ENCODE measurements at places on chromosomes 1 and 21. TPM values are rescaled to one million over a fixed set of nuclear protein-coding genes. Genes with fewer than 3 reads are reported as not detected.

The PRRC2C gene
- polyA plus RNA-seq, result 26.9 TPM

The SPATA46 gene
- polyA plus RNA-seq, result not detected

The CIART gene
- 1.8 TPM for polyA plus RNA-seq

The C1orf53 gene
- 6.7 TPM for polyA plus RNA-seq

The KLF17 gene
- not detected for polyA plus RNA-seq

The HRNR gene
- polyA plus RNA-seq, result not detected

The FCRL5 gene
- polyA plus RNA-seq, result 0.24 TPM

The PTGS2 gene
- 30.0 TPM for polyA plus RNA-seq

The SPATA21 gene
- polyA plus RNA-seq, result 0.11 TPM

The MTFR1L gene
- 28.7 TPM for polyA plus RNA-seq

The PARP1 gene
- 43.8 TPM for polyA plus RNA-seq

The VWA5B1 gene
- polyA plus RNA-seq, result 0.07 TPM

The NCF2 gene
- 30.8 TPM for polyA plus RNA-seq
